A549 treated with GW870086 at 1 μM for 4 hours (cell line): ENCODE measurements at places on chromosomes 13 and 19. TPM values are rescaled to one million over a fixed set of nuclear protein-coding genes. Genes with fewer than 3 reads are reported as not detected.

The KANK3 gene
- total RNA-seq = 3.7 to 6.7 TPM (median 4.6 TPM) in 5 replicates

The BRME1 gene
- total RNA-seq = 0.17 to 1.0 TPM (median 0.32 TPM) in 4 of 5 replicates, not detected in the other

The SIGLEC5 gene
- not detected in 5 replicates for total RNA-seq

The CADM4 gene
- total RNA-seq = 8.3 to 10.2 TPM (median 9.1 TPM) in 5 replicates

The KLK14 gene
- 0.32 to 0.71 TPM (median 0.42 TPM) in 5 replicates for total RNA-seq
